IMR-90 (cell line): ENCODE measurements at places on chromosomes 7 and 10. TPM values are rescaled to one million over a fixed set of nuclear protein-coding genes. Genes with fewer than 3 reads are reported as not detected.

The RBM20 gene
- polyA plus RNA-seq = 0.09 and 0.15 TPM in 2 replicates

The CALHM1 gene
- polyA plus RNA-seq = not detected in 2 replicates

The NSUN5 gene
- 17.7 and 21.0 TPM in 2 replicates for polyA plus RNA-seq

The IQUB gene
- 0.05 and 0.06 TPM in 2 replicates for polyA plus RNA-seq

The LIPK gene
- polyA plus RNA-seq = not detected in 2 replicates
